ENCODE measurements at places on chromosomes 6 and 20.

- no peak for DNase-seq
Observed at GRCh38 chr20:62540504-62540903, 64.7 kb upstream of the GATA5 start.

DNA sequence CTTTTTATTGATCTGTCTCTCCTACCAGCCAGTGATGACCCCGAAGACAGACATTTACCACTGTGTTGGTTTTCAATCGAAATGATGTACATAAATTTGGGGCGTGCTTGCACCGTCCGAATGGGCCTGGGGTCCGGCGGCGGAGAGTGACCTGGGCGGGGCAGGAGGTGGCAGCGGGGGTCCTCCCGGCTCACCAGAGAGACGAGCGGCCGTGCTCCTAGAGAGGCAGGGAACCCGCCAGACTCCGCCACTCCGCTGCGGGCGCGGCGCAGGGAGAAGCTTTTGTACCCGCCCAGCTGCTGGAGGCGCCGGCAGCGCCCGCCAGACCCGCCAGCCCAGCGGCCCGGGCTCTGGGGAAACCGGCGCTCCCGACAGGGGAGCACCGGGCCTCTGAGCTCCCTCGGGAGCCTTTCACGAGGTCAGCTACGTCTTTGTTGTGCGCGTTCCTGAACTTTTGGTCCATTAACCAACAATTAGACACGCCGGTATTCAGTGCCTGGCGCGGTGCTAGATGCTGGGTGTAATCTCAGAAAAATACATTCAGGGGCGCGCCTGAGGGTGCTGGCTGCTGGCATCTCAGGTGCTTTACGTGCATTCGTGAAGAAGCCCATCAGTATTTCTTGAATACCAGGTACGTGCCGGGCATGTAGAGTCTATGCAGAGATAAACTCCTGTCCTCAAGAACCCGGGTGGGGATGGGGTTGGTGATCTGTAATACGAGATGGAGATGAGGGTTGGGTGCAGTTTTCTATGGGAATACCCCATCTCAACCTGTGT lies at the start of gene PGBD1:
Gene PGBD1, plus strand, starts transcription at position 285 of the 777 bp plus-strand sequence. CDS start 2,242 bp downstream, outside the sequence.
- DNase-seq: peak; percentile 80

- no peak for DNase-seq
Observed at GRCh38 chr6:144886682-144887081, 601.5 kb downstream of the UTRN start.

GRCh38 chr20:59084041-59084850 lies 41.7 kb upstream of the PRELID3B start:
- no peak for DNase-seq

GRCh38 chr6:148947621-148948444 lies 201.0 kb downstream of the UST start:
- peak; percentile 77 for DNase-seq

DNA sequence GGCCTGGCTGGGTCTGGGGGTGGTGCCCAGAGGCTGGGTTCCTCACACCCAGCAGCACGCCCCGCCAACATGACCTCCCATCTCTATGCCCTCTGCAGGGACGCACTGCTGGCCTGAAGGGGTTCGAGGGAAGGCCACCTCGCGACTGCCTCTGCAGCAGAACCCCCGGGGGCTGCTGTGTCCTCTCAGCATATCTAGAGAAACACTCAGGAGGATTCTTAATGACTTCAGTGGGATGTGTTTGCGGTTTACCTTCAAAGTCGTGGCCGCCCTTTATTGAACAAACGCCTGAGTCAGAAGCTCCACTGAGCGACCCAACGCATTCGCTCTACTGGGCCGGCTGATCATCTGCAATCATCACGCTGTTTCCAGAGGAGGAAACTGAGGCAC lies 54.8 kb upstream of the GATA5 start:
- DNase-seq: no peak

DNA sequence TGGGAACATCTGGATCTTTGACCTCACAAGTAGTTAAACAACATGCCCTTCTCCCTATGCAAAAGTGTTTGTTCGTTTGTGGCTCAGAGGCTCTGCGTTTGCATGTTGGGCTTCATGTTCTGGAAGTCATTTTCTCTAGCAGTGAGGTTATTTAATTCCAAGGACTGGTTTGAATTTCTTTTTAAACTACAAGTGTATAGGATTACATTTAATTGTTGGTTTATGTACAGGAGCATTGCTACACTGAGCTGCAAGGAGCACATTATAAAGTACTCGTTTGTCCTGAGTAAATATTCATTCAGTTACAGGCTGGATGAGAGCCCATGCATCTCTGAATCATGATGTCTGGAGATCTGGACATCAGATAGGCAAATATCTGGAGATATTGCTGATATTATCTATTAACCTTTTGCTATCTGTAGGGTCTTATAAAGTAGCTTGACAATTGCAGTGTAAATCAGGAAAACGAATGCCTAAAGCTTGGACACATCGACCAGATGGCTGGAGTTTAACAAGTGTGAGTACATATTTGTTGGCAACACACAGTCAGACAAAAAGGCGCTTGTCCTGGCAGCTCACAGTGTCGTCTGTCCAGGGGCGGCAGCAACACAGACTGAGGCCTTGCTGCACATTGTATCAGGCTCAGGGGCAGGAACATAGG lies 84.6 kb downstream of the PDE7B start:
- DNase-seq: peak; percentile 74

GRCh38 chr6:15272562-15272961 lies 26.7 kb downstream of the JARID2 start:
- no peak for DNase-seq

- DNase-seq: no peak
Observed at GRCh38 chr6:219019-219570, 73.2 kb upstream of the DUSP22 start.

DNA sequence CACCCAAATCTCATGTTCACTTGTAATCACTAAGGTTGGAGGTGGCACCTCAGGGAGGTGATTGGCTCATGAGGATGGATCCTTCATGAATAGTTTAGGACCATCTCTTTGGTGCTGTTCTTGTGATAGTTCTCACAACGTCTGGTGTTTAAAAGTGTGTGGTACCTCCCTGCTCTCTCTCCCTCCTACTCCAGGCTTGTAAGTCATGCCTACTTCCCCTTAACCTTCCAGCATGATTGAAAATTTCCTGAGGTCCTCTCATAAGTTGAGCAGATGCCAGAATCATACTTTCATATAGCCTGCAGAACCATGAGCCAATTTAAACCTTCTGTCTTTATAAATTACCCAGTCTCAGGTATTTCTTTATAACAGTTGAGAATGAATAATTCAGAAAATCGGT lies 16.6 kb downstream of the HLA-A start:
- no peak for DNase-seq

GRCh38 chr20:47761482-47762047 lies 23.7 kb downstream of the SULF2 start:
- no peak for DNase-seq

DNA sequence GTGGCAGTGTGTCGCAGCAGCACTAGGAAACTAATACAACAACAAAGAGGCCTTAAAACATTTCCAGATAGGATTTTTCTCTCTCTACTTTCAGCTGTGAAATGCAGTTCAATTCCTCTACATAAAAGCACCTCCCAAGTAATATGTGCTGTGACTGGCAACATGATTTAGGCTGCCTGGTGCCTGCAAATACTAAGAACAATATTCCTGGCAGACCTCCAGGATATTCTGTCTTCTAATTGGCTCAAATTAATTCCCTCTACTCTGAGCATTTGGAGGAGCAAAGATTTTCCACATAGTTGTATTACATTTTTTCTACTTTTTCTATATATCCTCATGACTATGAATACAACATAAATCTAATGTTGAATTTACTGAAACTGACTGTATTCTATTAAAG lies 33.2 kb downstream of the SCGN start:
- DNase-seq: no peak

DNA sequence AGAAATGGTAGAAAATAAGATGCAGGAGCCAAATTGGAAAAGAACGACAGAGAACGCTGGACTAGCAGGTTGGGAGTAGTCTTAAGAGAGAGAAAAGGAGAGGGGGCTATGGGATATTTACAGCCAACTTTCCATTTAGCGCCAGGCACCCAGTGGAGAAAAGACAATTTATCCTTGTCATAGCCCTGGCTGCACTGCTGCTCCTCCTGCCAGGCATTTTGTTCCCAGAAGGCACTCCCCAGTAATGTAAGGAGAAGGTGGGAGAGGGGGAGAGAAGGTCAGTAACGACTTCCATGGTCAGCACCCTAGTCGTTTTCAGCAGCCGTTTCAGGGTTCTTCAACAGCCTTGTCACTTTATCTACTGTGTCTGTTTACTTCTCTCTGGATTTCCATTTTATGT lies 159.0 kb downstream of the TRMT11 start:
- no peak for DNase-seq

DNA sequence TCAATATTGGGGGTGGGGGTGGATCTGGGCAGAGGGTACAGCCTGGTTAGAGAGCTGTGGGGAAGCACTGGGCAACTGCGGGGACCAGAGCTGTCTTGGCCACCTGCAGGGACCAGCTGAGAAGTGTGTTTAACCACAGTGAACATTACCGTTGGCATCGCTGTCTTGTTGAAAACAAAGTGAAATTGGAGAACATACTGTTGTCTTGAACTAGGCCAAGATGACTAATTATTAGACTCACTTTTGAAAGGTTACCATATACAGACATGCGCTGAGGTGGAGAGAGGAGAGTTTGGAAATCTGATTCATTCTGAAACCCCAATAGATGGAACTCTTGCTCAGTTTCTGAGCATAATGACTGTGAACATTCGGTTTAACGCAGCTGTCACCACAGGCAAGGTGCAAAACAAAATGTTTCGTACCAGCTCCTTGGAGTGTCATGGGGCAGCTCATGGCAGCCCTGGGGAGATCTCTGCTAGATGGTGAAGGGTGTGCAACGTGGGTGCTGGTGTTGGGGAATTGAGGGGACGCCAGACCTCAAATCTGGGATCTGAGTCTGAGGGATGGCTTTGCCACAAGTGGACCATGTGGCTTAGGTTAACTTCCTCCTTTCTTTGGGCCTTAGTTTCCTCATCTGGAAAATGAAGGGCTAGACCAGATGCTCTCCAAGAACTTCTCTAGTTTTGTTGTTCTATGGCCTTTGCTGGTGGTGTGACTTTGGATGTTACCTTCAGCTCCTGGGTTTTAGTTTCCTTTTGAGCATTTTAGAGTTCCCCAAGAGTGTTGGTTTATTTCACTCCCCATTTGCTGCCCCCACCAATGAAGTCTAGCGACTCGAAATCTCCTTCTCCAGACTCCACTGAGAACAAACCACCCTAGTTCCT lies 24.6 kb upstream of the GTSF1L start:
- peak; percentile 48 for DNase-seq

Data from fibroblast of skin of back (primary cell).